COLO829 (cell line): ENCODE measurements at places on chromosomes 7 and 10.

DNA sequence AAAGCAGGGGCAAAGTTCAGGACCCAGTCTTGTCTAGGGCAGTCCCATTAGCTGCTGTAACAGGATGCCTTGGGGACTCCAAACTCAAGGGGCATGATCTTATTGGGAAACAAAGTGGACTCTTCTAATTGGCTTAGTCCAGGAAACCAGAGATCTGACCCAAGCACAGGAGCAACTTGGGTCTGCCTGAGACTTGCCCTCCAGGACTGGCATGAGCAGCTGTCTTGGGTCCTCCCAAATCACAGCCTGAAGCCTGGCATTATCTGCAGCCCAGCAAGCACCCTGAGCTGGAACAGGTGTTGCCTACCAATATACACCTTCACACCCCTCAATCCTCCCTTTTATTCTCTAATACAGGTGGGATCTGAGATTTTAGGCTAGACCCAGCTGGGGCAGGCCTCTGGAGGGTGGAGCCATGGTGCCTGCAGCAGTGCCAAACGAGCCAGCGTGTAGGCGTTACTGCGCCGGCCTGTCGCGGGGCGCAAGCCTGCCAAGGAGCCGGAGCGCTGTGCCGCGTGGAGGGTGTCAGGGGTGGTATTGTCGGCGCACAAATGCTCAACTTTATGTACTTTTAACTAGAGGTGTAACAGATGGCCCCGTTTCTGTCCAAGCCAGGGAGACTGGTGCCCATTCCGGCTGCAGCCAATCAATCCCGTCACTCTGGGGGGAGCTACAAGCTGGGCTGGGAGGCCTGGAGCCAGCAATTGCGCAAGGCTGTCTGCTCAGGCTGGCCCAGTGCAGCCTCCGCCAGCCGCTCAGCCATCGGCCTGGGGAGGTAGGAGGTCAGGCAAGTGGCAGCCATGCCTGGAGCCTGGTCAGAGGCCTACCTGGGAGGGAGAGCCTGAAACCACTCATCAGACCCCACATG is 12.8 kb upstream of the LBX1 start:
- no peak for DNase-seq

DNA sequence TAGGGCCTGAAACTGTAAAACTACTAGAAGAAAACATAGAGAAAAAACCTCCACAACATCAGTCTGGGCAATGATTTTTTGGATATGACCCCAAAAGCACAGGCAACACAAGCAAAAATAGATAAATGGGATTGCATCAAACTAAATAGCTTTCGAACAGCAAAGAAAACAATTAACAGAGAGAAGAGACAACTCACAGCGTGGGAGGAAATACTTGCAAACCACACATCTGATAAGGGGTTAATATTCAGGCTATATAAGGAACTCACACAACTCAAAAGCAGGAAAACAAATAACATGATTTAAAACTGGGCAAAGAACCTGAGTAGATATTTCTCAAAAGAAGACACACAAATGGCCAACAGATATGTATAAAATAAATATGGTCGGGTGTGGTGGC is 7.7 kb upstream of the GSTK1 start:
- peak; percentile 69 for DNase-seq

- no peak for DNase-seq
Observed at GRCh38 chr10:110561292-110561691, 6.2 kb upstream of the SMC3 start.

DNA sequence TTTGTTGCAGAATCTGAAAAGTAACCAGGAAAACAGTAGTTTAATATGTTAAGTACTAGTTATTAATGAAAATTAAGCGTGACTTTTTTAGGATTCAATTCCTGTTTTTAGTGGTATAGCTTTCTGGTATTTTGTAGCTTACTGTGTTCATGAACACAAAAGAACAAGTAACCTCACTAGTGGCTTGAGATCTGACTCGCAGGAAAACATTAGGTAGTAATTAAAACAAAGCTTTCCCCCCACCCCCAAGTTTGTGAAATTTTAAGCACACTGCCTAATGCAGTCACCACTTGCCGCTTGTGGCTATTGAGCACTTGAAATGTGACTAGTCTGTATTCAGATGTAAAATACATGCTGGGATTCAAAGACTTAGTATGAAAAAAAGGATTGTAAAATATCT is 102.5 kb upstream of the RPA3 start:
- no peak for DNase-seq

DNA sequence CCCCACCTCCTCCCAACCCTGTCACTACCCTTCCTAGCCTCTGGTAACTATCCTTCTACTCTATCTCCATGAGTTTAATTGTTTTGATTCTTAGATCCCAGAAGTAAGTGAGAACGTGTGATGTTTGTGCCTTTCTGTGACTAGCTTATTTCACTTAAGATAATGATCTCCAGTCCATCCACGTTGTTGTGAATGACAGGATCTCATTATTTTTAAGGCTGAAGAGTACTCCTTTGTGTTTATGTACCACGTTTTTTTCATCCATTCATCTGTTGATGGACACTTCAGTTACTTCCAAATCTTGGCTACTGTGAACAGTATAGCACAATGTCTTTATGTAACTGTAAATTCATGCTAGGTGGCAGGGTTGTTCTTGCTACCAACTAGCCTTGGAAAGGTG is 461.6 kb downstream of the PLXDC2 start:
- DNase-seq = no peak

DNA sequence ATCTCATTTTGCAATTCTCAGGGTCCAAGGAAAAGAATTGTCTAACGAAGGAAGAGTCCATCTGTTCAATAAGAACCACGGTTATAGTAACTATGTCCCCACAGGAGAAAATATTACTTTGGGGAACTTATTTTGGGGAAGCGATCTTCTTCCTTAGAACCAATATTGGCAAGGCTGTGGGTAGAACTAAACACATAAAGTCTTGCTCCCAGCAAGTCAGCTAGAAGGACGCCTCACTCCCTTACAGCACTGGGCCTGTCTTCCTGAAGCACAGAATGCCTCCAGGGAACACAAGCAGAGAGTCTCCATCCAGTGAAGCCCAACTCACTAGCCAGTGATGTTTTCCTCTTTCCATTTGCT is 30.2 kb downstream of the C10orf71 start:
- DNase-seq = no peak

DNA sequence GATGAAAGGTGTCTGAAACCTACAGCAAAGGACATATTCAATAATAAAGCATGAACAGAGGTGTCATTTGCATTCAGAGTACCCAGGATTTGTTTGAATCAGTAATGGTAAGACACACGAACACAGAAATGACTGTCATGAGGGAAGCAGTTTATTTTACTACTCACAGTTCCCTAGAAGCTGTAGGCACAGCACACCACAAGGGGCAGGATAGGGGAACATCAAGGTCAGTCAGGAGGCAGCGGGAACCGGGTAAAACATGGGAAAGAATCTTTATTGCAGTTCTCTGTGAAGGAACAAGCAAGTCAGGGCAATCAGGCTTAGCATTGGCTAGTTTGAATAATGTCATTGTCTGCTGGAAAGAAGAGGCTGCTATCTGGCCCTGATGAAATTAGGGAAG is 70.2 kb upstream of the PDSS1 start:
- DNase-seq = no peak

DNA sequence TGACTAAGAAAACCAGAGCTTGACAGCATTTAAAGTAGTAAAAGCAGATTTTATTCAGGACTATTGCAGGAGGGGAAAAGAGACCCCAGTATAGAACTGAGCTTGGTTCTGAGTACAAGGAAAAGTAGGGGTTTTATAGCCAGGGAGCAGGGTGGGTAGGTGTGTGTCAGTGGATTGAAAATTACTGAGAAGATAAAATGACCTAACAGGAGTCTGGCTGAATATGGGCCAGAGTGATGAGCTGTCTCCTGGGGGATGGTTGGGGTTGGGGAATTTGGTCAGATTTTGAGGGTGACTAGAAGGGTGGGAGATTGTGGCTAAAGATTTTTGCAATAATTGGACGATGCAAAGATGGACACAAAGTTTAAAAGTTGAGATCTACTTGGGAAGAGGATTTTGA is 114.0 kb downstream of the ST7 start:
- no peak for DNase-seq

DNA sequence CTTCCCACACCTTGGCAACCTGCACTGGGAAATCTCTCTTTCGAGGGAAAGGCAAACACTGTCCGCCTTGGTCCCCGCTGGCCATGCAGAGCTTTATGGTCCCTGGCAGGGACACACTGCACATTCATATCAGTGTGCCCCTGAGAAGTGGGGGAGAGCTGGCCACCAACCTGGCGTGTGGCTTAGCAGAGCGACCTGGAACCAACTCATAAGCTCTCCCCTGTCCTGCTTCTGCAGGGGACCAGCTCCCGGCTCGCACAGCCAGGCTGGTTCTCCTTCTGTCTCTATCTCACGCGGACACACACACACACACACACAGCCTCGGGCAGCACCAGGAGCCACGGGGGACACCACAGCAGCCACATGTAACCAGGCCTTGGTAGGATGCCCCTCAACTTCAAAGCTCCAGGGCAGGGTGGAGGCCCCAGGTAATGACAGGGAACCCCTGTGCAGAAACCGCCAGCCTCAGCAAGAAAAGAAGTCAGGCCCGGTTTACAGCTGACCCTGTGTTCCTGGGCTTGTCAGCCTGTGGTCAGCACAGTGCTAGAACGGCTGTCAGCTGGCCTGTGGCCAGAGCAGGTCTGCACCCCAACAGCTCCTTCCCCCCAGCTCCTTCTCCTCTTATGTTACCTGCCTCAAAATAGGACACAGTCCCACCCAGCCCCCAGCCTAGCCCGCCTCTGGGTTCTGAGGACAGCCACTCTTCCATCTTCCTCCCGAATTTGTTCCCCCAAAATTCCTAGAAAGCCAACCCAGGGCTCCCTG is 69.3 kb downstream of the OAT start:
- no peak for DNase-seq

- no peak for DNase-seq
Observed at GRCh38 chr10:11161096-11161495, 143.4 kb downstream of the CELF2 start.

GRCh38 chr7:108099713-108100112 is 30.4 kb downstream of the LAMB4 start:
- DNase-seq = no peak

GRCh38 chr7:93036149-93036640 is 81.6 kb downstream of the SAMD9 start:
- no peak for DNase-seq

DNA sequence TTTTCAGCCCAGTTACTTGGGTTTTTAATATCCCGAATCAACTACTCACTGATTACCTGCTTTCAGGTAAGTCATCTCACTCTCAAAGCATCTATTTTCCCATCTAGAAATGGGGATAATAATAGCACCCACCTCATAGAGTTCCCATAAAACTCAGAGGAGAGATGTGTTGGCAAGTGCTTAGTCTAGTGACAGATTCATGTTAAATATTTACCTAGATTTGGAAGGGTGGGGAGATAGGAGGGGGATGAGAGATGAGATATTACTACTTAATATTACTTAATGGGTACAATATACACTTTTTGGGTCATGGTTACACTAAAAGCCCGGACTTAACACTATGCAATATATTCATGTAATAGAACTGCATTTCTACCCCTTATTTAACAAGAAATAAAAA is 7.0 kb upstream of the A1CF start:
- DNase-seq = no peak

- no peak for DNase-seq
Observed at GRCh38 chr7:23713285-23714149, 3.5 kb downstream of the STK31 start.
